Erythroblast (primary cell): ENCODE measurements at places on chromosomes 2 and 18.

DNA sequence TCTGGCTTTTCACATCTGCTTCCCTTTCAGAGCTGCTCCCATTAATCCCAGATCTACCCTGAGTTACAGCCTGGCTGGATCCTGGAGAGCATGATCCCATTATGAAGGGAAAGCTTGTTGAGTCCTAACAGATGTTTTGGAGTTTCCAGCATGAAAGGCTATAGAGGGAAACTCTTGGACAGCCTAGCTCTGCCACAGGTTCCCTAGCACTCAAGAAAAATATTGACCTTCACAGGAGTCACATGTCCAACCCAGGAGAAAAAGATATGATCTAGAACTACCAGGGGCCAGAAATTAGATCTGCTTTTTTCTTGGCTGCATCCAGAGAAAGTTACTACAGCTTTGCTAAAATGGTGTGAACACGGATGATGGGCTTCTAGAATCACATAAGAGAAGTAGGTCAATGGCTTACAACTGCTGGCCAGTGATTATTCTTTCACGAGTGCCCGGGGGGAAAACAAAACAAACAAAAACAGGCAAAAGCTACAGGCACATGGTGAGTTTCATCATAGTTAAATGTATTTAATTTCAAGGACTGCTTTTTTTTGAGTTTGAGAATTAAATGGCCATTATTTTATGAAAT, 15.9 kb downstream of the CCDC93 start:
- peak; percentile 7 for DNase-seq

DNA sequence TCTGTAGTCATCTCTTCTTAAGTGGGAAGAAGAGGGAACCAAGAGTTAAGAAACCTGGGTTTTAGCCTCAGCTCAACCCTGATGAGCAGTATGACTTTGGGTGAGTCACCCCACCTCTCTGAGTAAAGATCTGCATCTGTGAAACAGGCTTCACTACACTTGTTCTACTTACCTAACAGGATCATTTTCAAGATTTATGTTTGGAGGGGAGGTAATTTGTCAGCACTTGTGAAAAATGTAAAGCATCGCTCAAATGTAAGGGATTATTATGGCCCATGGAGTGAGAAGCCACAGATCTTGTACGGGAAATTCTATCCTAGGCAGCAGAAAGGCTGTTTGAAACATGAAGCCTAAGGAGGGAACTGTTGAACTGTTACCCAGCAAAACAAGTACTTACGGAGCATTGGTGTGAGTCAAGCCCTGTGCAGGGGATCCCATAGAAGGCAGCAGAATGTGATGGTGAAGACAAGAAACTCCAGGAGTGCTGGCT, 160.6 kb downstream of the PRKCE start:
- no peak for DNase-seq

DNA sequence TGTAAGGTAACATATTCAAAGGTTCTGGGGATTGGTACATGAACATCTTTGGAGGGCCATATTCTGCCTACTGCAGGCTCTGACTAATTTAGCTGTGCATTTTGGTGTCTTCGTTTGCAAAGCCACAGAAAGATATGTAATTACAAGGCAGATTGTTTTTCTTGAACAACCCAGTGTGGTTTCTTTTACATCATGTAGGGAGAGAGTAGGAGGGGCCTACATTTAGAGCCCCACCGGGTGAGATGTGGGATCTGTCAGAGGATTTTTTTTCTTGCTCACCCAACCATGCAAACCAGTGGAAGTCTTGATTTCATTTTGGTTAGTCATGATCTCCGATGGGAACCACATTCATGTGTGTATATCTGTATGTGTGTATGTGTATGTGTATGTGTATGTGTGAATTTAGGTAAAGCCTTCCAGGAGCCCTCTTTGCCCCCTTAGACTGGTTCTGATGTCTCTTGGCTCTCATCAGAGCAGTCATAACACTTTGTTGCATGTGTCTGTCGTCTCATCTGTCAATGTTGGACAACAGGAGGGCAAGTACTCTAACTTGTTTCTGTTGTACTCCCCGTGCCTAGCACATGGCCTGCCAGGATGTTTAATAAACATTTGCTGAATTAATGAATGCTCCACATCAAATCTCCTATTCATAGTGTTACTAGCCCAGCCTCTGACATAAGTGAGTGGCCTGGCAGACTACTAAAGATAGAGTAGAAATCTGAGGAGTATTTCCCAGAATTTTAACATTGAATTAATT, 239.9 kb downstream of the MTX2 start:
- DNase-seq = no peak

DNA sequence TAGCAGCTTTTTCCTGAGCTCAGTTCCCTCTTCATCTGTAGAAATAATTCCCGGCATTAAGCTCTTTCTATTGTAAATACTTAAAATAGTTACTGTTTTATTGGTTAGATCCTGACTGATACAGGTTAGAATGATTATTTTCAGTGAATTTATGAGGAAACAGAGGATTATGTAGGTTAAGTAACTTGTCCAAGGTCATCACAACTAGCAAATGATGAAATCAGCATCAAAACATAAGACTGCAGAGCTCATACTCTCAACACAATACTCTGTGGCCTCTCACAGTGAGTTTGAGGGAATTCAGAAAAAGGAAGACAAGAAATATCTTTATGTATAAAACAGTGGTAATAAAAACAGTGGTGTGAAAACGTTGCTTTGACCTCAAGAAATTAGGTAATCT, 113.2 kb upstream of the DLX2 start:
- DNase-seq = no peak

DNA sequence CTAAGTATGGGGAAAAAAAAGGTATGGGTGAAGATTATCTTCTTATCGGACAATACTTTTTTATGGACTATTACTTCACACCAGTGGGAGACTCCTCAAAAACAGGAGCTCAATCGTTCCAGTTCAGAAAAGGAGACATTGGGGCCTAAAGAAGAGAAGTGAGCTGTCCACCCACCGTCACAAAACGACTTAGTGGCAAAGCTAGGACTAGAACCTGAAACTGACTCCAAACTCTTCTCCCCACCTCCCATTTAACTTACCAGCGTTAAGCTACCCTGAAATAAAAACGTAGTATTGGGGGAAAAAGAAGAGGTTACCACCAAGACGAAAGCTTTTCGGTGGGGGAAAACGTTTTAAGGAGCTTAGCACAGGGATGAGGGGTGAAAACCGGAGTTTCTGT, 503 bp downstream of the GTF3C3 start:
- DNase-seq = peak; percentile 69

DNA sequence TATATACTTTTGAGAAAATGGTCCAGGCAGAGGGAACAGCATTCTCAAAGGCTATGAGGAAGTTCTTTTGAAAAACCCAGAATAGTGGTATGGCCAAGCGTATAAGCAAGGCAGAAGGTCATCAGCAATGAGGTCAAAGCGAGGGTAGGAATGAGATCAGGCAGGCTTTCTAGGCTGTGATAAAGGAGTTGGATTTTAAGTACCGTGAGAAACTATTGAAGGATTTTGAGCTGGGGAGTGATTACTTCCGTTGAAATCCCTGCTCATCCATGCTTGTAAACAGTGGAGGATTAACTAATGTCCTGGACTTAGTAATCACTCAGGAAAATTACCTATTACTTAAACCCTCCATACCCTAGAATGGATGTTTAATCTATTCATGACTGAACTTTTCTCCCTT, 50.2 kb downstream of the EMILIN2 start:
- DNase-seq = no peak

- DNase-seq = no peak
These were observed 220.2 kb downstream of the CLIP4 start for GRCh38 chr2:29335396-29335795.

DNA sequence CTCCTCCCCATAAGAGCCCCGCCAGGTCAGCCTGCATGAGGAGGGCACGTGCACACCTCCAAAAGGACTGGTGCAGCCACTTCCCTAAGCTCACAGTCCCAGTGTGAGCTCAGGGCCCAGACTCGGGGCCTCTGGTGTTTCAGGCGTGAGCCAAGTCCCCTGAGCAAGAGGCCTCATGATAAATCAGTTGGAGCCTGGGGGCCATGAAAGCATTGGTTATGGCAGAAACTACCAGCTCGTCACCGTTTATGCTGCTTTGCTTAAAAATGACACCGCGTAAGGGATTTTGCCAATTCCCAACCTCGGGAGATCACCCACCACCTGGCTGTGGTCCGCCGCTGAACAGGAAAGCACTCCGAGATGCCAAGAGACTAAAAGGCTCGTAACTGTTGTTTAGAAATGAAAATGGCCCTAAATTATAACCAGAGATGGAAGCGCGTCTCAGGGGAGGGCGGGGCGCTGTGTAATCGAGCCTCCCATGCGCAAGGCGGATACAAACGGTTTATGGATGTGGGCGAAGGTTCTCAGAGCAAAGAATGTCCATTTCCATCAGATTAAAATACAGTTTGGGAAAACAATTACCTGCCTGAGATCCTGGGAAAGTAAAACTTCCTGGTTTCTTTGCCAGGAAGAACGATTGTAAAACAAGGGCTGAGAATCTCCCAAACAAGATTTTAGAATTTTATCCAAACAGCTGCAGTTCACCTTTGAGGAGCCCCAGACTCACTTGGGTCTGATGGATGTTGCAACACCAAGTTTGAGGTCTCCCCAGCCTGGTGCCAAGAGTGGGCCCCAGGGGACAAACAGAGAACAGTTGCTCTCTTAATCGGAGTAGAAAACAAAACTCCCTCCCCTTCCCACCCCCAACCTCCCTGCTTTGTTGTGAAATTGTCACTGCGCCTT, 141.4 kb downstream of the BCL2 start:
- DNase-seq = no peak

DNA sequence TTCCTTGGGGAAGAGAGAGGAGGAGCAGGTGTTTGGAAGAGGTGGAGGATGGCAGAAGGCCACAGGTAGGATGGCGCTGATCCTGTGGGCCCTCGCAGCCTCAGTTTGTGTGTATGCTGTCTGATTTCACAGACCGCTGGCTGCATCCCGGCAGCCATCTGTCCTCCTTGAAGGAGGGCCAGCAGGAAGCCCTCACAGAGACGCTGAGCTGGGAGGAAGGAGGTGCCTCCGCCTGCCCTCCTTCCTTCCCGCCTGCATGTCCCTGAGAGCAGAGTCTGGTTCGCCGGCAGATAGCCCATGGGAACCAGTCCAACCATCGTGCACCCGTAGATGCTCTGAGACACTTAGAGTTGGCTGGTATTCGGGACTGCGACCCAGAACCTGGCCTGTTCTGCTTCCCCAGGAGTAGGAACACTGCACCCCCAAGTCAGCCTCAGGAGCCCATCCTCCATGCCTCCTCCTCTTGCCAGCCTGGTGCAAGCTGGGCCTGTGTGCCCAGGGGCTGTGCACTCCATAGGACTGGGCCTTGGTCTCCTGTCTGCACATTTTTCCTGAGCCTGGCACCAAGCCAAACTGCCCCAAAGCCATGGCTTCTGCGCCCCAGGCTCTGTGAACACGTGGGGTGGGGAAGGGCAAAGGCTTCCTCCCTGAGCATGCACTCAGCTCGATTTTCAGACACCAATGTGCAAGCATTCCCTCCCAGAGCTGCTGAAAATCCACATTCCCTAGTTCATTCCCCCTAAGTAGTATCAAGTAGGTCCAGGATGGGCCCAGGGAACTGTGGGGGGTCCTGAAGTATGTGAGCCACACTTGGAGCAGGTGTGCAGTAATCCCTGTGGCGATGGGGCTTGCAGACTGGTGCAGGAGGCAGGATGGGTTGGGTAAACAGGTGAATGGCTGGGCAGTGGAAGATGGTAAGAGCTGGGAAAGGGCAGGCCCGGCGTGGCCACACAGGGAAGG, 115.6 kb downstream of the SEPTIN10 start:
- DNase-seq = no peak

- no peak for DNase-seq
These were observed 142.4 kb downstream of the NEDD4L start for GRCh38 chr18:58186258-58186948.

- DNase-seq = no peak
These were observed 78.0 kb upstream of the HNMT start for GRCh38 chr2:137886083-137886831.

DNA sequence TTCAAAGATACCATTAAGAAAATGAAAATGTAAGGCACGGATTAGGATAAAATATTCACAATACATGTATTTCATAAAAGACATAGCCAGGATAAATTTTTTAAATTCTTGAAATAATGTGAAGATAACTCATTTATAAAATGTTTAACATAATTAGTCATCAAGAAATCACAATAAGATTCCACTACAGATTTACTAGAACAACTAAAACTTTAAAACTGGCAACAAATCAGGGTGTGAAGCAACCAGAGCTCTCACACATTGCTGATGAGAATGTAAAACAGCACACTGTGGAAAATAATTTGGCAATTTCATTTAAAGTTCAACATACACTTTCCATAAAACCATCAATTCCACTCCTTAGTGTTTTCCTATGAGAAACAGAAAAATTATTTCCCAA, 89.6 kb upstream of the UBE2E3 start:
- no peak for DNase-seq

GRCh38 chr2:41718705-41719104, 329.1 kb upstream of the PKDCC start:
- DNase-seq = no peak

GRCh38 chr2:106996171-106996769, 110.3 kb upstream of the ST6GAL2 start:
- no peak for DNase-seq

DNA sequence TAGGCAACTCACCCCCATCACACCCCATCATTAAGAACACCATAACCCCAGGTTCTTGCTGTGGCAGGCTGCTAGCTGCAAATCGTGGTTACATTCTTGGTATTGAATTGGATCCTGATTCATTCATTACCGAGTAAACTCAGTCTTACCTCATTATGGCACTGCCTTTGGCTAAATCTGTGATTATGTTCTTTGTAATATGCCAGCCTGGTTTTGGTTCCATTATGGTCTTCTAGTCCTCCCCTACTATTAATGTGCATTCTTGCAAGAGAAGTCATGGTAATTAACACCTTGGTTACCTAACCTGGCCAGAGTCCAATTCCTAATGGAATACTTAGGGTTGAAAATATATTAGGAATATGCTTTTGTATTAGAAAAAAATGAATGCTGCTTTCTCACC, 258.9 kb upstream of the APCDD1 start:
- DNase-seq = no peak

DNA sequence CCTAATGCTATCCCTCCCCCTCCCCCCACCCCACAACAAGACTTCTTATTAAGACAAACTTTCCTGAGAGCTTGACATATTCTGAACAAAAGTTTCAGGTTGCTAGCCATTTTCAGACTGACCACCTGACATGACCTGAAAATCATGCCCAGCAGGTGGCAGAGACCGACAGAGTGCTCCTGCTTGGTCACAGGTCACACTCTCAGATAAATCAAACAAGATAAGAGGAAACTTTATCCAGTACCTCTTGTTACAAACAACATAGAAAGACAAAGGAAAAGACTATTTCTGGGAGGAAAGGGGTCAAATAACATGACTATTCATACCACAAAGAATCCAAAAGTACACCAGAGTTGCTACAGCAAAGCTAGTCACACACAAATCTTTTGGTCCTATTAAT, 107.4 kb downstream of the TMEM200C start:
- no peak for DNase-seq
